ENCODE measurements at places on chromosomes 16 and 17.

GRCh38 chr16:89358030-89359005 lies 132.0 kb downstream of the ANKRD11 start:
- DNase-seq = peak; percentile 52

DNA sequence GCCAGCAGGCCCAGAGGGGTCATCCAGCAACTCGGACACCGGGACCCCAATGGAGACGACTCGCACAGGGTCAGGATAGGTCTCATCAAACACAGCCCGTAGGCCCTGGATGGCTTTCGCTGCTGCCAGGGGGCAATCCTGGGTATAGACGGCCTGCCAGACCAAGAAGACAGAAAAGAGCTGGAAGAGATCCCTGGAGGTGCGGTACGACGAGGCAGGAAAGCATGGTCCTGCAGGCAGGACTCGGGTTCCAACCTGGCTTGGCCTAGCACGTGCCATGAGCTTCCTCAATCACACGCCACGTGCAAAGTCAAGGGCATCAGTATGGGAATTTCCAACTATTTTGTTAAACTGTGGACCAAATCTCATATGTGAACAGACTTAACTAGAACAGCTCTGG lies 6.3 kb upstream of the EXOSC6 start:
- no peak for DNase-seq

DNA sequence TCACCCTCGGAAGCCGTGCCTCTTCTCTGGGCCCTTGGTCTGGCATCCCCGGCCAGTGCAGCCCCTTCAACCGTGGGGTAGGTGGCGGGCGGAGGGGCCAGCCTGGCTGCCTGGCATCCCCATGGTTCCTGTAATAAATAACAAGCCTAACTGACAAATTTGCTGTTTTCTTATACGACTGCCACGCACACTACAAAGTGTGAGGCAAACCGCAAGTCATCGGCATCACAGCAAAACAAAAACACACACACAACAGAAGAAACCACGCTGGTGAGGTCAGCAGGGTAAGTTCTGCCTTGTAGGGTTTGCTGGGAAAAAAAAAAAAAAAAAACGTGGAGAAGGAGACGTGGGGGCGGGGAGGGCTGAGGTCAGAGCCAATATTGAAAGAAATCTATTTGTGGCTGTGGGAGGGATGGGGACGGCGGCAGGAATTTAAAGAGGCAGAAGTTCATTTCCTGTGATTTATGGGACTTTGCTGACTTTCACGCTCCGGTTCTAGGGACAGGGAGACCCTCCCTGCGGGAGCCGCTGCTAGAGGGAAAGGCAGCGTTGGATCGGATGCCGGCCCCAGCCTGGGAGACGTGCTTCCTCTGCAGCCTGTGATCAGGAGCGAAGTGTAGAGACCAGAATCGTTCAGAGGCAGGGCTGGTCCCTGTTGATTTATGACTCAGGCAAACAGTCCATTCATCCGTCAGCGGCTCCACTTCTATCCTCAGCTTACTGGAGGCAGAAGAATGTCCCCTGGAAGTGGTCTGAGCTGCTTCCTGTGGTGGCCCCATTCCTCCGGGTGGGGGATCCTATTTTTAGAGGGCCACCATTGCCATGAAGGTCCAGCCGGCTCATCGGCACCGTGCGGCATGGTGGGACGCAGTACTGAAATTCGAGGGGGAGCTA lies 162.8 kb downstream of the FOXL1 start:
- DNase-seq = no peak

DNA sequence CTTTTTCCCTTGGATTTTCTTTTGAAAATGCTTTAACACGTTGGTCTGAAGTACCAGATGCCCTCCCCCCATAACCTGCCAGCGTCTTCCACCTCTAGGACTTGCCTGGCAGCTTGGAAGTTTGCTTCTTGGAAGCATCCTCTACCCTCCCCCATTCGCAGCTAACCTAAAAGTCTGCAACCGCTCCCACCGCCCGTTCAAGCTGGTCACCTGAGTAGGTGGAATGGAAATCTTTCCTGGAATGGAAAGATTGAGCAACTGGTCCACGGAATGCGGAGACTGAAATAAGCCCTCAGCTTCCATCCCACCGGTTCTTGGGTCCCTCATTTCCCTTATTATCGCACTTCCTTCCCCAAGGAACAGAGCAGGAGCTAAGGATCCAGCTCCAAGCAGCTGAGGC lies 31.4 kb downstream of the HS3ST3B1 start:
- DNase-seq = no peak

DNA sequence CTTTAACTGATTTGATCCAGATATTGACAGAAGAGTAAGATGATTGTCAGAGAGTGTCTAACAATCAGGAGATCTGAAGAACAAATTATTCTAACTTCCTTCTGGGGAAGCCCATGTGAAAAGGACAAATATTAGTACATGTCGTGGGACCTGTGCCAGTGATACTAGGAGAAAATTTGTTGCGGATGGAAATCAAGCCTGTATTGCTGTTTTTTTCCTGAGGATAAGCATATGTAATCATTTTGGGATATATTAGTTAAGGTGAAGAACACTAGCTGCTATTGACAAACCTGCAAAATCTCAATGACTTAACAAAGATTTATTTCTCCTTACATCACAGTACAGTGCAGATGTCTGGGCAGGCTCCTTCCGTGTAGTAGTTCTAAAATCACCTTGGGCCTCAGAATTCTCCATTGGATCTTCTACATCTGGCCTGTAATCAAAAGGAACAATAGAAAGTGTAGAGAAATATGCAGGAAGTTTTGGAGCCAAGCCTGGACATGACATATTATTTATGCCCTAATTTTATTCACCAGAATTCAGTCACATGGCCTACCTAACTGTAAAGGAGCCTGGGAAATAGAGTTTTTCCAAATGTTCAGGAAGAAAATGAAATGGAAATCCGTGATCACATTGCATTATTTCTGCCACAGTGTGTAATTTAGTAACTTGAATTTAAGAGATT lies 58.3 kb downstream of the CYB561 start:
- no peak for DNase-seq

DNA sequence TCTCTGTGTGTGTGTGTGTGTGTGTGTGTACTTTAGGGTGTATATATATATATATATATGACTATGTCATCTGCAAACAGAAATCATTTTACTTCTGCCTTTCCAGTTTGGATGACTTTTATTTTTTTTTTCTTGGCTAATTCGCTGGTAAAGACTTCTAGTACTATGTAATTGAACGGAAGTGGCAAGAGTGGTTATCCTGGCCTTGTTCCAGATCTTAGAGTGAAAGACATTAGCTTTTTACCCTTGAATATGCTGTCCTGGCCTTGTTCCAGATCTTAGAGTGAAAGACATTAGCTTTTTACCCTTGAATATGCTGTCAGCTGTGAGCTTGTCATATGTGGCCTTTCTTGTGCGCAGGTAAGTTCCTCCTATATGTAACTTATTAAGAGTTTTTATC lies 72.7 kb upstream of the MYOCD start:
- no peak for DNase-seq

DNA sequence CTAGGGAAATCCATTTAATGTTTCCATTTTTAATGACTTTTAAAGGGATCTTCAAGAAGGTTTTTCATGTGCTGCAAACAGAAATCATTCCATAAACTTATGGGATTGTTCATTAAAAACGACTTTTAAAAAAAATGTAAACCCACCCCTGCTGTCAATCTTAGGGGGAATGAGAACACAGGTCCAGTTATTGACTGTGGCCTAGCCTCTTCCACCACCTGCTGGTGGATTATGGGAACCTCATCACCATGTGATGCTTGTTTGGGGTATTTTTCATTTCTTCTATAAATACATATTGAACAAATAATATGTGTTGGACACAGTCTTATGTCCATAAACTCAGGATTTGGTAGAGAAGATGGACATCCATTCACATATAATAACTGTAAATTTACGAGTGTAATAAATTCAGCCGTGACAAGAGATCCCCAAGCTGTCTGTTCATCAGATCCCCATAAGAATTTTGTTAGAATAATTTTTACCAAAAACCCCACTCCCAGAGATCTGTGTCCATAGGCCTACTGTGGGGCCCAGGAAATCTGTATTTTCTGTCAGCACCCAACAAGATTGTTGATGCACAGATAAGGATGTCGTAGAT lies 42.0 kb upstream of the TMC5 start:
- DNase-seq = peak; percentile 13

GRCh38 chr17:82949361-82949760 lies 109.5 kb upstream of the ZNF750 start:
- DNase-seq = no peak

DNA sequence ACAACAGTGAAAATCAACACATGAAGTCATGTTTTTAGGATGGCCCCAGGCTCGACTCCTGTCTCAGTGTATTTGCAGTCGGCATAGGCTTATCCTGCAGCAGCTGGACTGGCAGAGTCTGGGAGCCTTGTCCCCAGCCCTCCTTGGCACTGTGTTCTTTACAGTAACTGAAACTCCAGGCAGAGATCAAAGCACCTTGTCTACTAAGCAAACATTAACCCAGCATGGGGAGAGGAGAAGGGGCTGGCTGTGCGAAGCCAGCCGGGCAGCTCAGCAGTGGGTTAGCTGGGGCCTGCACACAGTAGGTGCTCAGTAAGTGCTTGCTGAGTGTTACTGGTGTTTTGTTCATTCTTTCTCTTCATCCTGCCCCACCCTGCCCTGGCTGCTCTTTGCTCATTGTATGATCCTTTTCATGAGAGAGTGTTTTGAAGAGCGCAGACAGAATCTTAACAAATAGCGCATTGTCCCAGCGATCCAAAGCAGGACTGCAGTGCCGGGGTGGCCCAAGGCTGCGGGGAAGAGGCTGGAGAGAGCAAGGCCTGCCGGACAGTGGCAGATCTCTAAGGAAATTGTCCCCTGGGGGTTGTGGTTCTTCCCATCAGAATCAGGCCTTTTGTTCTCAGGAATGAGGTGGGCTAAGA lies 23.5 kb upstream of the ITGB4 start:
- DNase-seq = no peak

DNA sequence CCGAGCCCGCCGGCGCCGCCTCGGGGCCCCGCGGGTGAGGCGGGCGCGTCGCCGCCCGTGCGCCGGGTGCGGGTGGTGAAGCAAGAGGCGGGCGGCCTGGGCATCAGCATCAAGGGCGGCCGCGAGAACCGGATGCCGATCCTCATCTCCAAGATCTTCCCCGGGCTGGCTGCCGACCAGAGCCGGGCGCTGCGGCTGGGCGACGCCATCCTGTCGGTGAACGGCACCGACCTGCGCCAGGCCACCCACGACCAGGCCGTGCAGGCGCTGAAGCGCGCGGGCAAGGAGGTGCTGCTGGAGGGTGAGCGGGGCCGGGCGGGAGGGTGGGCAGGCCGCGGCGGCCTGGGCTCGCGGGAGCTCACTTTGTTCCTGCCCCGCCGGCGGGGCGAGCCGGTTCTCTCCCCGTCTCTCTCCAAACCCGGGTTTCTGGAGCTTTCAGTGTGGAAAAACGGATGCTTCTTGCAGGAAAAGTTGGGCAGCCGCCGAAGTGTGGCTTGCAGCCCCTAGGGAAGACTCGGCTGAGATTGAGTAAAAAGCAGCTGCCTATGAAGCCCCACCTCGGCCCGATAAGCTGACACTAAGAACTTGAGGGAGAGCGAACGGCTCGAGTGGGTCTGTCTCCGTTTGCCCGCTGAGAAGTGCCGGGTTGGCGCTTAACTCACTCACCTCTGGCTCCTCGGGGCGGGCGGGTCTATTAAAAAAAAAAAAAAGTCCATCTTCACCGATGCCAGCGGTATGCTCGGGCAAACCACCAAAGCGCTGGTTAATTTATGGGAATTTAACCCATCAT lies 677 bp downstream of the SNTB2 start:
- DNase-seq = peak; percentile 36

DNA sequence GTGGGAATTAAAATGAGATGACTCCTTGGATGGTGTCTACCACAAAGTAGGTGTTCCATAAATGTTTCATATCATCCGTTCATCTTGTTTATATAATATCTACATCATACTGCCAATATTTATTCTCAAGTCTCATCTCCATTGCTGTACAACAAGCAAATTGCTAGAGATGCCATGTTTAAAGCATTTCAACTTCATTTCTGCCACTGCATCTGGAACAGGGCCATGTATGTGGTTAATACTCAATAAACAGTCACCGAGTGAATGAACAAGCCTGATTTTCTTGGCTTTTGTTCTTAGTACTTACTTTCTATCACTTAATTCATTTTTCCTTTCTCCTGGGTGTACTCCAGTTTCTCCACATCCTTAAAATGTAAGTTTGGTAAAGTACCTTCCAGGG lies 107.6 kb downstream of the KCNJ2 start:
- no peak for DNase-seq

- no peak for DNase-seq
Observed at GRCh38 chr17:35733366-35733765, 1.9 kb downstream of the RASL10B start.

DNA sequence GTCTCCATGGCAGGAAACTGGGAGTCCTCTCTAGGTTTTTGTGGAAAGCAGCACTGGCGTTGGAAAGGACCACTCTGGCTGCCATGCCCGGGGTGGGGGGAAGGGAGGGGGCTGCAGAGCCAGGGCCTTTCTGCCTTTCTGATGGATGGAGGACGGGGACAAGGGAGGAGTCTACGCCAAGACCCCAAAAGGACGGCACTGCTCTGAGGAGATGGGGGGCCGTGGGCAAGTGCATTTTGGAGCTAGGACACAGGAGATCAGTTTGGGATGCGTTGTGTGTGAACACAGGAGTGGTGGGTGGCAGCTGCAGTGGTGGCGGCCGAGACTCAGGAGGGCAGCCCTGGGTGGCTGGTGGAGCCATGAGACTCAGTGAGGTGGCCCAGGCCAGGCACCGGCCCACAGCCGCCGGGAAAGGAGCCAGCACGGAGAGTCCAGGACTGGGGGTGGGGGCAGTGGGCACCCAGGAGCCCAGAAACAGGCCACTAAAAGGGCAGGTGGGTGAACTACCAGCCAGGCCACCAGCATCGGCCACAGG lies 2.0 kb downstream of the CENPX start:
- DNase-seq = no peak

GRCh38 chr16:89737341-89738071 lies 16.2 kb downstream of the ZNF276 start:
- peak; percentile 58 for DNase-seq

GRCh38 chr17:69066482-69066881 lies 5.8 kb upstream of the ABCA9 start:
- DNase-seq = no peak

GRCh38 chr17:28347261-28347891 lies 10.0 kb downstream of the POLDIP2 start:
- DNase-seq = no peak
